ENCODE measurements at places on chromosomes 16 and 17.

GRCh38 chr17:4008082-4008435, 43.8 kb upstream of the ATP2A3 start:
- no peak for DNase-seq

GRCh38 chr17:55168958-55169687, 95.6 kb upstream of the HLF start:
- DNase-seq: no peak

DNA sequence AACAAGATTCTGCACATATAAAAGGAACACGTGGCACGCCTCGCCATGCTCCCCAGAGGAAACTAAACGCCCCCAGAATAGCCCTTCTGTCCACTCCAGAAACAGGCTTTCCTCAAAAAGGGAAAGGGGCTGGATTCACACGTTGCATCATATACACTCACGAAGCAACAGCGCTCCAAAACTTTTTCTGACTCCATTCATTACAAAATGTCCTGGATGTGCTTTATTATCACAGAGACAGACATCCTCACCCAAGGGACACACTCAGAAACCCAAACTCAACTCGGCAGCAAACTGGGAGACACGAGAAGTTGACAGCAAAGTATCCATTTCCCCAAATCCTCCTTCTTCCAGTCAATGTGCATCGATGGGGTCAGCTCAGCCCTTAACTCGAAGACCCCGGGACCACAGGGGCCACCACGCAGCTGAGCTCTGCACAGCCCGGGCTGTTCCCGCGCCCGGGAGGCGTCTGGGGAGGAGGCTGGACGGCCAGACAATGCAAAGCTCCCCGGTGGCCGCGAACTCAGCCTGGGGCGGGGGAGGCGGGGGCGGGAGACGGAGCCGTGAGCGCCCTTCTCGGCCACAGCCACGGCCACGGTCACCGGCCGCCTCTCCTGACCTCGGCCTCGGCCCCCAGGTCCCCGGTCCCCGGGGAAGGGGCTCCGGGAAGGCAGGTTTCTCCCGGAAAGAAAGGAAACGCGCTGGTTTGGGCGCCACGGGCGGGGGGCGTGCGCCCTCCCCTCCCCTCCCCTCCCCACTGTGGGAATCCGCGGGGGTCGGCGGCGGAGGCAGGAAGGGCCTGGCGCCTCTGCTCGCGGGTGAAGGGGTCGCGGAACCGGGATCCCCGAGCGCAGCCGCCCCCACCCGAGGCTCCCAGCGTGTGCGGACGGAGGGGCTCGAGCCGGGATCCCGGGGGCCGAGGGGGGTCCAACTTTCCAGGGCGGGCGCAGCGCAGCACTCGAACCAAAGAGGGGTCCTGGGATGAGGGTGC, 1.2 kb downstream of the NXN start:
- DNase-seq: no peak

GRCh38 chr17:63780507-63780906, 6.5 kb downstream of the DDX42 start:
- DNase-seq: no peak

DNA sequence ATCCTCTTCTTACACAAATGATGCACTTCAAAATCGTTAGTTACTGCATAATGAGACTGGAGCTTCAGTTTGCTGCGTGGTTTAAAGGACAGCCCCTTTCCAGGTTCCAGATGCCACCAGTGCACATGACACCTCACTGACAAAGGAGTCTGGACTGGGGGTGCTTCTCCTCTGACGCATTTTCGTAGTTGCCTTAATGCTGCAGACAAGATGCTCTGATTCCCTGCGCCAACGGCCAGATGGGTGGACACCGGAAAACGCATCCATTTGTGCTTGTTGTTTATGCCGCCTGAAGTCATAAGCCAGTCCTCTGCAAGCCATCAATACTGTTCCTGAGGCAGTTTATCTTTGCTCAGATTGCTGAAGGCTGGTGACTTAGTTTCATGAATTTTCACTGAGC, 16.0 kb downstream of the FBXO31 start:
- no peak for DNase-seq

- no peak for DNase-seq
Observed at GRCh38 chr16:86581458-86581857, 3.1 kb downstream of the FOXL1 start.

DNA sequence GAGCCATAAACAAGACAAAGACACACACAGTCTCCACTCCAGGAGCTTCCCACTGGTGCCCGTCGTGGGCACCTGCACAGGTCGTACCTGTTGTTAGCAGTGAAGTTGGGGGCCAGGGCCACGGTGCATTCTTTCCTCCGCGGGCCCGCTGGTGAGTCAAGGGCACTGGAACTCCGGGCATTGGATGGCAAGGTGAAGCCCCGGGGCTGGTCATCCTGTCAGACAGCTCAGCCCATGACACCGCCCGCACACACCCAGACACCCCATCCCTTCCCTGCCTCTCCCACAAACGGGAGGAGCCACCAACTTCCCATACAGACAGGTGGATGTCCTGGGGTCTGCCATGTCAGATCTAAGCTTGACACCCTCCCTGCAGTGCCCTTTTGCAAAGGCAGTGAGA, 16.1 kb downstream of the CEP131 start:
- no peak for DNase-seq

DNA sequence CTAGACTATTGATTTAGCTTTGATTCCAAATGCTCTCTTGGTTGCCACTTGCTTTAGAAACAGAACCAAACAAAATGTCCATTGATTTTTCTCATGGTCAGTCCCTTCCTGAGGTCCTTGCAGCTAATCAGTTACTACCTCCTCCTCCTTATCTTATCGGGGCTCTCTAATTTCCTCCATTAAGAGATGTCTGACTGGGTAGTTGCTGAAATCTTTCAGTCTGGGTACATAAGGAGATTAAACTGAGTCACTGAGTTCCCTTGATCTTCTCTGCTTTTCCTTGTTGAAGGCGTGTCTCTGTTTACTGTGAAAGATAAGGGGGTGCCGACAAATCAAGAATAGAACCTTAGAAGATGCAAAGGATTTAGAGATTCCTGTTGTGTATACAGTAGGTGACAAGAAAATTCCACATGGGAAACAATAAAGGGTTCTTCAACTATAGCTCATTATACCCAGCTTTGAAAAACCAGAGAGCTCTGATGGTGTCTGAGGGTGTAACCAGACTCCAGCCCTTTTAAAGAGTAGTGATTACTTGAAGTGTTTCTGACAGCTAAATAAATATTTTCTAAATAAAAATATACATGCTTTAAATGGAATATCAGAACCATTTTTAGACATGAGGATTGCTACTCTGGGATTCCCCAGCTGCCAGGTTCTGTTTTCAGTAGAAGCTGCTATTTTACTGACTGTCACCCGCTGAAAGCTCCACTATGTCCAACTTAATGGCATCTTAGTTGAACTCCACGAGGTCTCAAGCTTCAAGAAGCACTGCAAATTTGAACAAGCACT, 791.3 kb upstream of the SOX9 start:
- no peak for DNase-seq

DNA sequence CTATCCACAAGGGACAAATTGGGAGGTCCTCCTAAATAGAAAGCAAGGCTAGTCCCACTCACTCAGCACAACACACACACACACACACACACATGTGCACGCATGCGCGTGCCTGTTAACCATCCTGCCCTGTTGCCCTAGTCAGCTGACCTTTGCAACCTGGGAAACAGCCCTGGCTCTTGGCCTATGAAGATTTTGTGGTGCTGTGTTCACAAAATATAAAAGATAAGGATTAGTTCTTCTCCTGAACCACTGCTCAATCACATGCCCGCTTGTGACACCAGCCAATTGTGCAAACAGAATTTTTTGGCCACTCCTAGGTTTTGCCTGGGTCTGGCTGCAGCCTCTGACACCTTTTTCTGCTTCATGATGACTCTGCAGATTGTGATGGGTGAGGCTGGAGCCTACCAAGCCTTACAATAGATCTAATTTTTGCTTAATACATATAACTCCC, 3.3 kb upstream of the CES1 start:
- no peak for DNase-seq

DNA sequence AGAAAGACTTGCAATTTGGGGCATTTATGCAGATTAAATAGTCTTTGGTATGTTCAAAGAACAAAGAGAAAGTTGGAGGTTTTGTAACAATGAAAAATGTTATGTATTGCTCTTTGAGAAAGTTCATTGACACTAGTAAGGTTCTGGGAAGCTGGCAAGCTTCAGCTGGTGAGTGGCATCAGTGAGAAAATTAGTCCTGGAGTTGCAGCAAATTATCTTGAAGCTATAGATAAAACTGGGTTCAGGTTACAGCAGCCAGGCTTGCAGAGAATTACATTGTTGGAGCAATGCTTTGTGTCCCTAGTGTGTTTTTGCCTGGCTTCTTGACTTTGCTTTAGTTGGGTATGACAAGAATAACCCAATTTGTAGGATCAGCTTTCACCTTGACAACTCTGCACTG, 221.2 kb downstream of the CDH13 start:
- no peak for DNase-seq

GRCh38 chr17:54662978-54663876, 237.4 kb upstream of the TOM1L1 start:
- no peak for DNase-seq

DNA sequence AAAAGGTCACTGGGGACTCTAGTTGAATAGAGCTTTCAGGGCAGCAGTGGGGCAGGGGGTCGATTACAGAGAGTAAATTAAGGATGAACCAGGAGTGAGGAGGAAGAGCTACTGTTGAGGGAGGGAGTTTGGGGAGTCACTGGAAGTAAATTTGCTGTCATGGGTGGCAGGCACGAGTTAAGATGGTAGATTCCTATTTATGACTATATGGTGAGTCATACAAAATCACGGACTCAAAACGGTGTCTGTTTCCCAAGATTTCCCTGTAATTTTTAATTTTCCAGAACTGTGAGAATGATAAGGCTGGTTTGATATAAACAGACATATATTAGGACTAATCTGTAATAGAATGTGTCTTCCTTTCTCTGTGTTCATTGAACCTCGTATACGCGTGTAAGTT, 287.6 kb upstream of the GOT2 start:
- DNase-seq: no peak

- no peak for DNase-seq
Observed at GRCh38 chr16:88017587-88018101, 66.4 kb downstream of the BANP start.

- DNase-seq: no peak
Observed at GRCh38 chr17:6578491-6578890, 22.1 kb upstream of the PITPNM3 start.

GRCh38 chr17:33120103-33120502, 128.5 kb downstream of the SPACA3 start:
- DNase-seq: no peak

DNA sequence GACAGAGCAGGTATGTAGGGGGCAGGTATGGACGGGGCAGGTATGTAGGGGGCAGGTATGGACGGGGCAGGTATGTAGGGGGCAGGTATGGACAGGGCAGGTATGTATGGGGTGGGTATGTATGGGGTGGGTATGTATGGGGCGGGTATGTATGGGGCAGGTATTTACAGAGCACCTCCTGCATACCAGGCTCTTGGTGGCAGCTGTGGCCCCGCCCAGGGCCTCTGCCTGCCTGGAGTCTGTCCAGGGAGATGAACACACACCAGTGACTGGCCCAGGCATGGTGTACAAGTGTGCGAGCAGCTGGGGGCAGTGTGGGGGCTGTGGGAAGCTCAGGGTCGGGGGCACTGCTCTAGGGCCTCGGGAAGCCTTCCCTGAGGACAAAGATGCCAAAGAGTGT, 4.4 kb downstream of the RPL3L start:
- DNase-seq: no peak

DNA sequence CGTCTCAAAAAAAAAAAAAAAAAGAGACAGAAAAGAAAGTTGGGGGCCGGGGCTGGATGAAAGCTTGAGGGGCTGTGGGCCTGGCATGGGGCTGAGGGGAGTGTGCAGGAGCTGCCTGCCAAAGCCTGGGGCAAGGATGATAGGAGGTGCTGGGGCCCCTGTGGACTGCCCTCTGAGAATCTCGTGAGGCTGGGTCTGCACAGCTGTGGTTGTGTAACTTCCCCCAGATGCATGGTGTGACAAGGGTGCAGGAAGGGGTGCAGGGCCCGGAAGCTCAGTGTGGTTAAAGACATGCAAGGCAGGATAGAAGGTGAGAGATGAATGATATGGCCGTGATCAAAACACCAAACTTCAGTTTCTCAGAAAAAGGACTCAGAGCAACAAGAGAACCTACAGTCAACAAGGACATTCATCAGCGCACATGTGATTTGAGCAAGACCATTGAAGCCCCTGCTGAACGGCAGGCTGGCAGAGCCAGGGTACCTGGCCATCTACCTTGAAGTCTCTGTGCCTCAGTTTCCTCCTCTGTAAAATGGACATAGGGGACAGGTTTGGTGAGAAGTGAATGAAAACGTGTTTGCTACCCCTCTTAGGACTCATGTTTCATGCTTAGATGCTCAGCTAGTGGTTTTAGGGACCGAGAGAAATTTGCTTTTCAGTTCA, 9.6 kb downstream of the IL32 start:
- DNase-seq: no peak

- DNase-seq: no peak
Observed at GRCh38 chr16:4407543-4408322, 8.7 kb downstream of the CORO7 start.

DNA sequence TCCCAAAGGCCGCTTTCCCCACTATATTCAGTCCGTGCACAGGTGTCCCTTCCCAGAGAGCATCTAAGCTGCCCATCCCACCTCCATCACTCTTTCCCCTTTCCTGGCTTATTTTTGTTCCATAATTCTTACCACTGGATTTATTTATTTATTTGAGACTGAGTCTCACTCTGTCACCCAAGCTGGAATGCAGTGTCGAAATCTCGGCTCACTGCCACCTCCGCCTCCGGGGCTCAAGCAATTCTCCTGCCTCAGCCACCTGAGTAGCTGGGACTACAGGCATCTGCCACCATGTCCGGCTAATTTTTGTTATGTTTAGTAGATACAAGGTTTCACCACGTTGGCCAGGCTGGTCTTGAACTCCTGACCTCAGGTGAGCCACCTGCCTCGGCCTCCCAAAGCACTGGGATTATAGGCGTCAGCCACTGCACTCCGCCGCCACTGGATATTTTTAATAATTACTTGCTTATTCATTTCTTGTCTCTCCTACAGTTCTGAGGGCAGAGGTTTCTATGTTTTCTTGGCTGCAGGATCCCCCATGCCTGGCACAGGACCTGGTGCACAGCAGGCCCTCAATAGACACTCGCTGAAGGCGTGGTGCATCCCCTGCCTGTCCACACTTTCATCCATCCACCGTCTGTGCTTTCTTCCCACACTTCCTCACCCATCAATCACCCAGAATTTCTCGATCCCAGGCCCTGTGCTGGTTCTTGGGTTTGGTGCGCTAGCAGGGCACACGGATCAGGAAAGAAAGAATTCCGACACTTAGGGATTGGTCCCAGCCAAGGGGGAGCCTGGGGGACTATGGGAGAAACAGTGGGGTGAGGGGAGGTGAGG, 9.9 kb upstream of the ADGRG1 start:
- no peak for DNase-seq

GRCh38 chr17:6279659-6280058, 155.3 kb downstream of the AIPL1 start:
- DNase-seq: no peak

DNA sequence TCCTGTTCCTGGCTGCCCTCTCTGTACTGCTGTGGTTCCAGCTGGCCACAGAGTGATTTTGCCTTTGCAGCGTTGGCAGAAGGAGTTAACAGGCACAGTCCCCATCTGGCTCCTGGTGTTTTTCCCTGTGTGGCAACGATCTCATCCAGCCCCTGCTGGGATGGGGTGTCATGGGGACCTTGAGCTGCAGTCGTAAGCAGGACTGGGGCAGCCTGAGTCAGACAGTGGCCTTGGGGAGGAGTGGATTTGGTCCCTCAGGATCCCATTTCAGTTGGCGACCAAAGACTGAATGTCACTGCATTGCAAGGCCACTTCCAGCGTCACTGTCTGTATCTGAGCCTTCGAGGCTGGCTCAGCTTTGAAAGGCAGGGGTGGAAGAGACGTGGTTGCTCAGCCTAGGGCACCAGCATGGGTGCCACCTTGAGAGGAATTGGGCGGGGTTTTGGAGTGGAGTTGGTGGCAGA, 11.9 kb downstream of the TMEM94 start:
- DNase-seq: no peak

- DNase-seq: peak; percentile 86
Observed at GRCh38 chr17:67289181-67289876, 44.3 kb upstream of the HELZ start.

All from lower leg skin (tissue), 4 donors.